ENCODE measurements at places on chromosomes 4 and X.

- no peak for DNase-seq
Observed at GRCh38 chr4:17939054-17939453, 82.5 kb downstream of the LCORL start.

DNA sequence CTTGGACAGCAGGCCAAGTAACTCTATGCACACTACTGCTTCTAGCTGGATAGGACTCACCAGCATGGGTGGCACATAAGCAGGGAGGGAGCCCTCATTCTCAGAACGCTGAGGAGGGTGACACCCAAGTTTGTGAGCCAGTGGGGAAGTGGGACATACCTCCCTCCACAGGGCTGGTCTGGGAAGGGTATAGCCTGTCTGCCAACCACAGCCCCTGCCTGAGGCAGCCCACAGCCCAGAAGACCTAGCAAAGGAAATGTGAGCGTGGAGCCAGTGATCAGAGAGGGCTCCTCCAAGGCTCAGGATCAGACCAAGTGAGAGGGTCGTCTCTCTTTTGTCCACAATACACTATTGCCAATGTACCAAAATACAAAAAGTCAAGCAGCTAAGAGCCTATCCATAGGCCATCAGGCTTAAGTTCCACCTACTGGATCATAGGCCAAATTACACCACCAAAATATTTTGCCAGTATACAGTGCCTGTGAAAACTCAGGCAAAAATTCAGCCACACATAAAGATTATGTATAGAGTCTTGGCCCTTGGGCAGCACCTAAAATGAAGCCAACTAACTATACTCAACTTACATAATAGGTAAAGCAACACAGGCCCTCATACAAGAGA, 1203.1 kb downstream of the PCDH18 start:
- DNase-seq: no peak

DNA sequence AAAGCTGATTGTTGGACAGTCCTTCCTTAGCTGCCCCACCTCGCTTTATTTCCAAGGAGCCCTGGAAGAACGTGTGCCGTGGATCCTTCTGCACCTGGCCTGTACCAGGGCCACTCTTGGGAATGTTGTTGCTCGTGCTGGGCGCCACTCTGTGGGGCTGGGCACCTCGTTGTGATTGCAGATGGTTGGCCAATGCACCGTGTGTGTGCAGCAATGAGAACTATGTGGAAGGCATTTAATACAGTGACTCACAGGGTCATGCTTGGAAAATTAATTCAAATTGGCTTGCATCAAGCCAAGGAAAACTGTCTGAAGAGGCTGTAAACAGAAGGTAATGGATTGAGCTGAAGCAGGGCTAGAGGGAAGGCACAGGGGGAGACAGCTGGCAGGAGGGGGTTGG, 37.0 kb upstream of the CD99L2 start:
- DNase-seq: no peak

GRCh38 chr4:172778583-172778982, 390.0 kb upstream of the GALNT7 start:
- DNase-seq: no peak

- no peak for DNase-seq
Observed at GRCh38 chr4:141170671-141171070, 37.4 kb upstream of the RNF150 start.

DNA sequence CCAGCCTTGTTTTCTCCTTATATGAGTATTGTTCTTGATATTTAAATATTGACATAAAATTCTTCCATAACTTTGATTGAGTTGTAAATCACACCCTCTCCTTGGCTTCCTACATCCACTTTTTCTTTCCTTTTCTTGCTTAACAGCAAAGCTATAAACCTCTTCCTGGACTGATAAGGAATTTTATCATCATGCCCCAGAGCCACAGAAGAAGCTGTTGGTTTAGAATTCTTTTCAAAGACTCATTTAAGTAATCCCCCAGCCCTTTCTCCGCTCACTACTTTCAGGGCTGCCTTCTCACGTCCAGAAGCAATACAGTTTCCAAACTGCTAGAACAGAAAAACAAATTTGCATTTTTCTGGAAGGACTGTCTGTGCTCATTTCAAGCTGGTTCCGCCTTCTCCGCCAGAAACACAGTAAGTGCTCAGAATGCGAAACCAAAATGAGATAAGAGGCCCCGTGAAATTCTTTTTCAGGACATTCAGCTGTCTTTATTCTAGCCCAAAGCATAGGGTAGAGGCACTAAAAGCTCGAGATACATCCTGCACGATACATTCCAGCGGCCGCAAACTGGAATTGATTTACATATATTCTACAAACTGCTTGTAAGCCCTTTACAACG, 849 bp downstream of the MID1 start:
- DNase-seq: no peak
